ENCODE measurements at places on chromosomes 3 and 15.

DNA sequence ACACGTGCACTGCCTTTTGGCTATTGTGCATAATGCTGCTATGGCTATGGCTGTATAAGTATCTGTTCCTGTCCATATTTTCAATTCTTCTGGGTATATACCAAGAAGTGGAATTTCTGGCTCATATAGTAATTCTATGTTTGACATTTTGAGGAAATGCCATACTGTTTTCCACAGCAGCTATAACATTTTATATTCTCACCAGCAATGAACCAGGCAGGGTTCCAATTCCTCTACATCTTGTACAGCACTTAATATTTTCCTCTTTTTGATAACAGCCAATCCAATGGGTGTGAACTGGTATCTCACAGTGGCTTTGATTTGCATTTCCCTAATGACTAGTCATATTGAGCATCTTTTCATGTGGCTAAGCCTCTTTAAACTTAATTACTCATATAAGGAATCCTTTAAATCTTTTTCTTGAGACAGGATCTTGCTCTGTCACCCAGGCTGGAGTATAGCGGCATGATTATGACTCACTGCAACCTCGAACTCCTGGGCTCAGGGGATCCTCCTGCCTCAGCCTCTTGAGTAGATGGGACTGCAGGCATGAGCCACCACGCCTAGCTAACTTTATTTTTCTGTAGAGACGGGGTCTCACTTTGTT lies 38.1 kb upstream of the IGDCC4 start:
- no peaks in the 10 kb centered on the region for H3K27me3 ChIP-seq
- peaks cover 2% of the 10 kb centered on the region for H3K4me1 ChIP-seq
- peak overlapping the region; percentile 49 for H3K27ac ChIP-seq
- H3K36me3 ChIP-seq, result peaks cover 91% of the 10 kb centered on the region
- no peak overlapping the region for H3K4me3 ChIP-seq

- no peaks in the 10 kb centered on the region for H3K4me1 ChIP-seq
- peaks cover 26% of the 10 kb centered on the region for H3K27me3 ChIP-seq
- no peak overlapping the region for H3K27ac ChIP-seq
- H3K36me3 ChIP-seq, result peaks cover under 1% of the 10 kb centered on the region
- no peak for DNase-seq
Observed at GRCh38 chr15:57510647-57511046, 81.1 kb upstream of the MYZAP start.

- no peak overlapping the region for H3K4me3 ChIP-seq
- H3K27ac ChIP-seq, result no peak overlapping the region
- H3K36me3 ChIP-seq, result no peaks in the 10 kb centered on the region
- H3K4me1 ChIP-seq, result no peaks in the 10 kb centered on the region
- no peaks in the 10 kb centered on the region for H3K27me3 ChIP-seq
Observed at GRCh38 chr3:106837616-106838015, 539.6 kb upstream of the CCDC54 start.

- H3K27ac ChIP-seq, result no peak overlapping the region
- H3K4me3 ChIP-seq, result no peak overlapping the region
- no peaks in the 10 kb centered on the region for H3K36me3 ChIP-seq
- no peaks in the 10 kb centered on the region for H3K4me1 ChIP-seq
- H3K27me3 ChIP-seq, result peaks cover 9% of the 10 kb centered on the region
Observed at GRCh38 chr3:109644332-109644731, 307.0 kb upstream of the DPPA4 start.

GRCh38 chr3:122258757-122259371 lies 66.2 kb upstream of the CSTA start:
- H3K4me1 ChIP-seq, result no peaks in the 10 kb centered on the region
- peaks cover 27% of the 10 kb centered on the region for H3K27me3 ChIP-seq
- H3K4me3 ChIP-seq, result no peak overlapping the region
- peak; percentile 41 for DNase-seq

GRCh38 chr3:152471814-152472671 lies 203.3 kb downstream of the MBNL1 start:
- peak; percentile 65 for DNase-seq
- H3K4me3 ChIP-seq, result peak overlapping the region; percentile 53
- H3K27me3 ChIP-seq, result no peaks in the 10 kb centered on the region
- H3K4me1 ChIP-seq, result peaks cover 9% of the 10 kb centered on the region
- peaks cover 16% of the 10 kb centered on the region for H3K36me3 ChIP-seq
- H3K27ac ChIP-seq, result peak overlapping the region; percentile 82

GRCh38 chr3:114697401-114697800 lies 403.6 kb downstream of the TIGIT start:
- no peaks in the 10 kb centered on the region for H3K36me3 ChIP-seq
- no peaks in the 10 kb centered on the region for H3K4me1 ChIP-seq
- no peak overlapping the region for H3K4me3 ChIP-seq
- no peak overlapping the region for H3K27ac ChIP-seq
- H3K27me3 ChIP-seq, result no peaks in the 10 kb centered on the region
- DNase-seq, result no peak

- no peak overlapping the region for H3K27ac ChIP-seq
- peaks cover 23% of the 10 kb centered on the region for H3K27me3 ChIP-seq
Observed at GRCh38 chr15:96125721-96126415, 204.6 kb upstream of the NR2F2 start.

DNA sequence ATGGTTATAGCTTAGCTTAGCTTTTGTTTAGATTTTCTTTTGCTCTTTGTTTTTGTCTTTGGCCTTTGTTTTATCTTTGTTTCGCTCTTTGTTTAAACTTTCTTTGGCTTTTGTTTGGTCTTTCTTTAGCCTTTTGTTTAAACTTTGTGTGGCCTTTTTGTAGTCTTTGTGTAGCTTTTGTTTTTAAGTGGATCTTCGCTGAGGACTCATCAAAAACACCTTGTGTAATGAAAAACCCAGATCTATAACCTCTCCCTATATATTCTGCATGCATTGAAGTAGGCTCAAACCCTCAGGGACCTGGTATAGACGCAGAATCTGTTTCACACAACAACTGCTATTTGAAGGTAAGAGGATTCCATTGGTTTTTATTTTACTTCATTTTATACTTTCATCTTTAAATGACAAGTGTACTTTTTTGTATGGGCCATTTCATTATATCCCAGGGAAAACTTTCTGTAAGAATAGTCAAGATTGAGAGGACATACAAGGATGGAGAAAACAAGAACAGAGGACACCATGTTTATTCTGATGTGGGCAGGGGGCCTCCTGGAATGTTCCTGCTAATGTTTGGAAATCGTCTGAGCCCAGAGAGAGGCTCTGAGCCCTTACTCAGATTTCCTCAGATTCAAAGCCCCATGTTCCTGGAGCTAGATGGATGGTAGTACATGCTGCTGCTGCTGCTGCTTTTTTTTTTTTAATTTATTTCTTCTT lies at the start of gene MOBP:
TSS of gene MOBP (plus strand) at position 287 of the 714 bp plus-strand sequence. CDS start 34,390 bp downstream, outside the sequence.
- no peak within 1 kb of the TSS for H3K4me3 ChIP-seq
- H3K36me3 ChIP-seq, result no peaks in the 10 kb centered on the region
- DNase-seq, result no peak
- no peak within 1 kb of the TSS for H3K27ac ChIP-seq
- H3K4me1 ChIP-seq, result no peaks in the 10 kb centered on the region

GRCh38 chr15:93823971-93824913 lies 407.1 kb upstream of the MCTP2 start:
- no peaks in the 10 kb centered on the region for H3K36me3 ChIP-seq
- DNase-seq, result no peak
- H3K4me1 ChIP-seq, result no peaks in the 10 kb centered on the region

GRCh38 chr3:49498239-49498638 lies 28.2 kb downstream of the DAG1 start:
- H3K27me3 ChIP-seq, result no peaks in the 10 kb centered on the region
- H3K36me3 ChIP-seq, result peaks cover 7% of the 10 kb centered on the region
- peaks cover 31% of the 10 kb centered on the region for H3K4me1 ChIP-seq

- H3K4me1 ChIP-seq, result peaks cover 21% of the 10 kb centered on the region
- no peak for DNase-seq
- H3K27ac ChIP-seq, result no peak overlapping the region
- peaks cover 36% of the 10 kb centered on the region for H3K36me3 ChIP-seq
- no peak overlapping the region for H3K4me3 ChIP-seq
Observed at GRCh38 chr15:101177866-101178265, 74.0 kb downstream of the CHSY1 start.

- no peaks in the 10 kb centered on the region for H3K4me1 ChIP-seq
- no peak overlapping the region for H3K27ac ChIP-seq
- DNase-seq, result no peak
- H3K27me3 ChIP-seq, result no peaks in the 10 kb centered on the region
- no peak overlapping the region for H3K4me3 ChIP-seq
Observed at GRCh38 chr3:176690083-176690869, 507.0 kb downstream of the TBL1XR1 start.

- H3K27ac ChIP-seq, result no peak overlapping the region
- H3K4me3 ChIP-seq, result no peak overlapping the region
- peaks cover 14% of the 10 kb centered on the region for H3K4me1 ChIP-seq
- peaks cover 5% of the 10 kb centered on the region for H3K36me3 ChIP-seq
- DNase-seq, result no peak
Observed at GRCh38 chr3:48057521-48057920, 41.3 kb upstream of the MAP4 start.

GRCh38 chr3:113831103-113831355 lies 7.6 kb upstream of the GRAMD1C start:
- peak overlapping the region; percentile 76 for H3K27ac ChIP-seq
- peaks cover 5% of the 10 kb centered on the region for H3K4me1 ChIP-seq

- no peak overlapping the region for H3K27ac ChIP-seq
- no peaks in the 10 kb centered on the region for H3K27me3 ChIP-seq
- H3K4me1 ChIP-seq, result no peaks in the 10 kb centered on the region
- H3K4me3 ChIP-seq, result no peak overlapping the region
- DNase-seq, result no peak
Observed at GRCh38 chr3:34793057-34793456, 846.3 kb upstream of the ARPP21 start.

DNA sequence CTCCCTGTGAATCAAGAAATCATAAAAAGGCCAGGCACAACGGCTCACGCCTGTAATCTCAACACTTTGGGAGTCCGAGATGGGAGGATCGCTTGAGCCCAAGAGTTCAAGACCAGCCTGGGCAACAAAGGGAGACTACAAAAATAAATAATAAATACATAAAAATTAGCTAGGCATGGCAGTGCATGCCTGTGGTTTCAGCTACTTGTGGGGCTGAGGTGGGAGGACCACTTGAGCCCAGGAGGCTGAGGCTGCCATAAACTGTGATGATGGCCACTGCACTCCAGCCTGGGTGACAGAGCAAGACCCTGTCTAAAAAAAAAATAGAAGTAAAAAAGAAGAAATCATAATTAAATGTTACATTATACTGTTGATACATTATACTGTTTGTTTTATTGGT lies 28.0 kb upstream of the DCUN1D1 start:
- H3K27me3 ChIP-seq, result no peaks in the 10 kb centered on the region
- no peak for DNase-seq
- no peak overlapping the region for H3K27ac ChIP-seq
- H3K4me1 ChIP-seq, result no peaks in the 10 kb centered on the region
- no peak overlapping the region for H3K4me3 ChIP-seq

DNA sequence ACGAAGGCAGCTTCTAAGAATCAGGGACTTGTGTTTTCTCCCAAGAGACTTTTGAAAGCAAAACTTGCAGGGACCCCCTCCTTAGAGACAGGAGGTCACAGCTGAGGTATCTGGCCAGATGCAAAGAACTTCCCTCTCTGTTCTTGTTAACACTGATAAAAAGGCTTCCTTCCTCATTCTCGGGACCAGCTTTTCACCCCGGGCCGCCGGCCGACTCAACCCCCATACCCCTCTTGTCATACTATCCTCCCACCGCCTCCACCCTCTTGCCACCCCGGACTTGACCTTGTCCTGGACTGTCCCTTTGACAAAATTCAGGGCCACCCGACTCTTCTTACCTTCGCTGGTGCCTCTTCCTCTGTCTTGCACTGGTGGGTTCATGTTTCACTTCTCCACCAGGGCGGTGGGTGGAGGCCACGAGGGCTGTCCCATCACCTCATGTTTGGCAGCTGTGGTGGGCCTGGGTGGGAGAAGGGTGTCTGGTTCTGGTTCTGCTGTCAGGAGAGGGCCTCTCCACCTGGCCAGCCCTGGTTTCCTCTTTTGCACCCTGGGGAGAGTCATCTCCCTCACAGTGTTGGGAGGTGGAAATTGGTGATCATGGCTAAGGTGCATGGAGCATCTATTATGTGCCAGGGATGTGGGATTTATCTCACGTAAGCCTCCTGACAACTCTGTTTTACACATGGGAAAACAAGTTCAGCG lies 32.5 kb downstream of the BHLHE40 start:
- peaks cover 45% of the 10 kb centered on the region for H3K4me1 ChIP-seq
- no peaks in the 10 kb centered on the region for H3K27me3 ChIP-seq
- H3K4me3 ChIP-seq, result peak overlapping the region; percentile 17
- DNase-seq, result no peak
- peak overlapping the region; percentile 86 for H3K27ac ChIP-seq
- peaks cover 3% of the 10 kb centered on the region for H3K36me3 ChIP-seq

DNA sequence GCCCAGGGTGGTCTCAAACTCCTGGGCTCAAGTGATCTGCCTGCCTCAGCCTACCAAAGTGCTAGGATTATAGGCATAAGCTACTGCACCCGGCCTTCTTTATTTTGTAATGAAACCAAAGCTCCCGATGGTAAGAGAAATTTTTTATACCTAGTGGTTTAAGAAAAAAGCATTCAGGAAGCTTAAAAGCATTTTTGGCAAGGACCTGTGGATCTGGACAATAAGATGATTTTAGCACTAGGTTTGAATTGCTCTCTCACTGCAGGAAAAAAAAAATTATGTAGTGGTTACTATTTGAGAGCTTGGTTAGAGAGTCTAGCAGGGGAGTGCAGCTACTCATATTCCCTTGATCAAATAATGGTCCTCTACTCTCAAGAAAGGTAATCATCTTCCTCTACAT lies 64.9 kb upstream of the PIK3R4 start:
- no peak for DNase-seq
- no peaks in the 10 kb centered on the region for H3K36me3 ChIP-seq

- peaks cover 11% of the 10 kb centered on the region for H3K27me3 ChIP-seq
- no peak for DNase-seq
- H3K36me3 ChIP-seq, result peaks cover 33% of the 10 kb centered on the region
- H3K27ac ChIP-seq, result peak overlapping the region; percentile 95
- H3K4me3 ChIP-seq, result peak overlapping the region; percentile 95
- H3K4me1 ChIP-seq, result peaks cover 12% of the 10 kb centered on the region
Observed at GRCh38 chr15:24955531-24955921, 739 bp downstream of the SNRPN start.

- H3K36me3 ChIP-seq, result peaks cover 37% of the 10 kb centered on the region
- H3K27me3 ChIP-seq, result no peaks in the 10 kb centered on the region
- peak overlapping the region; percentile 89 for H3K27ac ChIP-seq
- H3K4me1 ChIP-seq, result peaks cover 61% of the 10 kb centered on the region
- peak; percentile 39 for DNase-seq
- peak overlapping the region; percentile 84 for H3K4me3 ChIP-seq
Observed at GRCh38 chr3:15794303-15794771, 3.4 kb downstream of the ANKRD28 start.

- no peaks in the 10 kb centered on the region for H3K27me3 ChIP-seq
- H3K4me3 ChIP-seq, result no peak overlapping the region
- H3K27ac ChIP-seq, result no peak overlapping the region
Observed at GRCh38 chr3:138740072-138740471, 94.7 kb downstream of the PIK3CB start.

DNA sequence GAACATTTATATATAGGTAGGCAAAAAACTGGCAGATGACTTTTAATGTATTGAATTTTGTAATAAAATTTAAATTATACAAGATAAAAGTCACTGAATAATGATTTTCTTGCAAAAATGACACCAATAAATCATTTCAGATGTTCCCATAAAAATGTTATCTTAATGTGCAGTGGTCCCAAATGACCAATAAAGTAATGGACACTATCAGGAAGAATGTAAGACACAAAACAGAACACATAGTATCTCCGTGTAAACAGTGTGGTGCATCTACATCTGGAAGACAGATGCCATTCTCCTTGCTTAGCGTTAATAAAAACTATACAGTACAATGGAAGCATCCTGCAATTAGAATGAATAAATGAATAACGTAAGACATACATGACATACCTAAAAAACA lies 41.5 kb downstream of the FGF7 start:
- H3K27me3 ChIP-seq, result peaks cover 8% of the 10 kb centered on the region
- no peaks in the 10 kb centered on the region for H3K4me1 ChIP-seq
- no peak overlapping the region for H3K4me3 ChIP-seq
- H3K36me3 ChIP-seq, result no peaks in the 10 kb centered on the region

All from effector memory CD8-positive, alpha-beta T cell (primary cell).